Mesendoderm (in vitro differentiated cells): ENCODE measurements at places on chromosomes 3 and 15.
A peak's percentile ranks its signal among the peaks of the same experiment; 100 is the strongest.

- peak; percentile 27 for DNase-seq
Observed at GRCh38 chr15:76840830-76841460, 64.2 kb downstream of the SCAPER start.

DNA sequence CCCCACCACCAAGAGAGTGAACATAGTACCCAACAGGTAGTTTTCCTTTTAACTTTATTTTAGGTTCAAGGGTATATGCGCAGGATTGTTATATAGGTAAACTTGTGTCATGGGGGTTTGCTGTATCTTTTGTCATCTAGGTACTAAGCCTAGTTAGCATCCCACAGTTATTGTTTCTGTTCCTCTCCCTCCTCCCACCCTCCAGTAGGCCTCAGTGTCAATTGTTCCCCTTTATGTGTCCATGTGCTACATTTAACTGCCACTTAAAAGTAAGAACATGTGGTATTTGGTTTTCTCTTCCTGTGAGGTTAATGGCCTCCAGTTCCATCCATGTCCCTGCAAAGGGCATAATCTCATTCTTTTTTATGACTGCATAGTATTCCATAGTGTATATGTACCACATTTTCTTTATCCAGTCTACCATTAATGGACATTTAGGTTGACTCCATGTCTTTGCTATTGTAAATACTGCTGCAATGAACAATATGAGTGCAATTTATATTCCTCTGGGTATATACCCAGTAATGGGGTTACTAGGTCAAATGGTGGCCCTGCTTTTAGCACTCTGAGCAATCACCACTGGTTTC is 66.2 kb downstream of the ST3GAL6 start:
- no peak for DNase-seq

DNA sequence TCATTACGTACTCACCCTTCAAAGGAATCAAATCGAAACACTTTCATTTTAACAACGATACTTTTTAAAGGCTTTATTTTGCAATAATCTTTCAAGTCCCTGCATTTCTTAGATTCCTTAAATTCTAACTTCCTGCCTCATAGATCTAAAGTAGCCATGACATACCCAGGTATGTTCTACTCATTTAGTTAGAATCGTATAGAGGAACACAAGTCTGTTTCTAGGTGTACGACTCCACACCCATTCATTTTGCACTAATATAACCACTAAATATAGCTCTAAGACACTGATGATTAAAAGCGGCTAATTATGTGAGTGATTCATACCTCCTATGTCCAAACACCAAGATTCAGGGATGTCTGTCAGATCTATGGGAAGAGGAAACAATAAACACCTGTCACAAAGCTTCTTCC is 1.3 kb downstream of the ATP13A3 start:
- DNase-seq = no peak

DNA sequence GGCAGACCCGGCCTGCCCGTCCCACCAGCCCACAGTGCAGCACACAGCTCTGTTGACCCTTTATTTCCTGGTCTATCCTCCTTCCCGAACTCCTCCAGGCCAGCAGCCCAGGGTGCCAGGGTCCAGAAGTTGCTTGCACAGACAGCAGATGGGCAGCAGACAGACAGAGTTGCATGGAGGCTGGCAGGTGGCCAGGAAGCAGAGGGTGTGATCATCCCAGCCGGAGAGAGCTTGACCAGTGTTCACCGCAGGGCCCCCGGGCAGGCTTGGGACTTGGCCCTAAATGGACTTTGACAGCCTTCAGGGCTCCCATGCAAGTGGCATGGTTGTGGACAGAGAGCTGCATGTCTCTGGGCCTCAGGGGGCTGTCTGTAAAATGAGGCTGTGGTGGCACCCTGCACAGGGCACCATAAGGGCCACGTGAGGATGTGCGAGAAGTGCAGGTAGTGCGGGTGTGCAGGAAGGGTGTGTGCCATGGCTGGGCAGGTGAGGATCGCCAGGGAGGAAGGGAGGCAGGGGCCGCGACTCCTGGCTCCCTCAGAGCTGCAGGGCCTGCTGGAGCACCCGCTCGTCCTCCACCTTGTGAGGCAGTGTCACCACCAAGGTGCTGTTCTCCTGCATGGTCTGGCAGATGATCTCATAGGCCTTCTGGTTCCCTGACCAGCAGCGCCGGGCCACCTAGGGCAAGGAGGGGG is 6.3 kb upstream of the ZXDC start:
- DNase-seq = no peak

DNA sequence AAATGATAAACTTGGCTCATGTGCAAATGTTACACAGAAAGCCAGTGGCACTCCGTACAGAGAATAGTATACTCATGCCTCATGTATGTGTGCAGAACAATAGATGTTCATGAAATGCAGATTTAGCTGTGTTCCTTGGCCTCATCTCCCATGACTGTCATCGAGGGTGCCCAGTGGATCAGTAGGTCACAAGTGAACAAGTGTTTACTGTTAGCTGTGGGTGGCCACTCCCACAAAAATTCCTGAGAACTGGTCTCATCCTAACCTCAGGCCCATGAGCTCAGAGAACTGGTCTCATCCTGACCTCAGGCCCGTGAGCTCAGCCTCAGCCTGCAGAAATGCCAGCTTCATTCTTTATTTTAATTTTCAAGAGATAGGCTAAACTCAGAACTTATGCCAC is 124.1 kb downstream of the GADL1 start:
- peak; percentile 81 for DNase-seq

DNA sequence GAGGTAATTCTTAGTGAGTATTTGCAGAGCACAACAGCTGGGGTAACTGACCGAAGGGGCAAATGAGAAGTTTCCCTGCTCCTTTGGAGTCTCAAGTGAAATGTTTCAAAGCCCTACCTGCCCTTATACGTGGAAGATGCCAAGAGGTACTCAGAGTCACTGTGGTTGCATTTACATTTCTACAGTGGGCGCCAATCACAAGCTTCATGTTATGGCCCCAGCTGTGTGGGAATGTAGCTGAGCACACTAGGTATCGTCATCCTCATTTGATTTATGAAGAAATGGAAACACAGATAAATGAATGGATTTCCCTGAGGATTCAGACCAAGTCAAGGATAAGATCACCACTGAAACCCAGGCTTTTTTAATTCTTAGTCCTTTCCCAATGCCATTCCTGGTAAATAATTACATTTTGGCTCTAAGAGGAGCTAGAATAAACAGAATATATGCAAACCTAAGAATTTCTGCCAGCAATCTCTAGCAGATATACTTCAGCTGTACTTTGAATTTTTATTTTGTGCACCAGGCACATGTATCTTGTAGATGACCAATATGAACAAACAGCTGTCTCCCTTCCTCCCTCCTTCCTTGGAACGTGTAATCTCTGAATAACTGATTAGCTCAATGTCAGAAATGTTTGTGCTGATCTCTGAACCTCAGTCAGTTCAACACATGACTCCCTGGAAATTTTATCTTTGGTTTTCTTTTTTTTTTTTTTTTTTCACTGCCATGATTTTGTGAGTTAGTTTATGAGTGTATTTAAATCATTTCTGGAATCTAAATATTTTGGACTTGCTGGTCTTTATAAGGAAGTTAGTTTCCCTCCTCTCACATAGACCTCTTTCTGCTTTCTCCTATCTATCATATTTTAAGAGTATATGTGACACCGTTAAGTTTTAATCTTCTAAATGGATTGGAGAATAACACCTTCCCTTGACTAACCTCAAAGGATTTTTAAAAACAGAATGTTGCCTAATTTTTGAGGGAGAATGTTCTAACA is 69.2 kb downstream of the MAP2K5 start:
- DNase-seq = no peak

DNA sequence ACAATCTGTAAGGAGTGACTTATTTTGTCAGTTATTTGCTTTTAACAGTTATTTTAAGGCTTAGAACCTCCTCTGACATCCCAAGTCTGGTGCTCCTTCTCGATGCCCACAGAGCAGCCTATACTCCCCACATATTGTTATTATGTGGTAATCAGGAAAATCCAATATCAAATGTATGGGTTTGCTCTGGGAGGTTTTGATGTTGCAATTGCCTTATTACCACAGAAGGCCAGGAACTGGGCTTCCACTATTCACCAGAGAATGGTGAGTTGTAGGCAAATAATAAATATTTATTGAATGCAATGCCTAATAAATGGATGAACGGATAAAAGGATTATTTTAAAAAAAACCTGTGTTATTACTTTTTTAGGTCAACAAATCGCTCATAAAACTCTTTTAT is 12.2 kb downstream of the NEK10 start:
- DNase-seq = no peak

DNA sequence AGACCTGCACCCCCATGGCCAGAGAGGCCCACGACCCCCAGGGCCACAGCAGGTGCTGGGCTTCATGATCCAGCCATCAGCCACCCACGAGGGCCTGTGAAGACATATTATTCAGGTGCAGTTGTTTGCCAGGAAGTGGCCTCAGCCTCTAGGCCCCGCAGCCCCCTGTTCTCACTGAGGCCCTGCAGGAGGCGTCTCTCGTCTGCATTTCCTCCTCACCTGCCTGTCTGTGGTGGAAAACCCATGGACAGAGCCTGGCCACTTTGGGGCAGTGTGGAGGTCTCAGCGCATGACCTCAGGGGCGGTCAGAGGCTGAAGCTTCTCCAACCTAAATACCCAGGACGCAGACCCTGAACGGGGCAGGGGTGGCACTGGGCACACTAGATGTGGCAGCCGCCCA is 18.6 kb downstream of the UROC1 start:
- DNase-seq = peak; percentile 37

DNA sequence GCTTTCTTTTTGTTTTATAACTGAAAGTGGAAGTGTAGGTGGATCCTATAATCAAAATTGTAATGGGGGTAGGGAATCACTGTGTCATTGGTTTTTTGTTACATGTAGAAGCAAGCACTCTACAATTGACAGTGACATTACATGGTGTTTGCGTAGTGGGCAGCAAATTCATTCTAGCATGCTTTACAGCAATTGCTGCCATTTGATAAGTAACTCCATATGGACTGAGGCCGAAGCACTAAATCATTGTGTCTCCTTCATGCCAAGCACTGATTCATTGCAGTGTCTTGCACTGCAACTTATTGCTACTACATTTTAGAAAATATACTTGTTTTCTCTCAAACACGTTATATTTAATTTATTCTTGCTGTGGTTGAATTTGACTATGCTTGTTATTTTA is 933.9 kb downstream of the NSUN3 start:
- DNase-seq = no peak

DNA sequence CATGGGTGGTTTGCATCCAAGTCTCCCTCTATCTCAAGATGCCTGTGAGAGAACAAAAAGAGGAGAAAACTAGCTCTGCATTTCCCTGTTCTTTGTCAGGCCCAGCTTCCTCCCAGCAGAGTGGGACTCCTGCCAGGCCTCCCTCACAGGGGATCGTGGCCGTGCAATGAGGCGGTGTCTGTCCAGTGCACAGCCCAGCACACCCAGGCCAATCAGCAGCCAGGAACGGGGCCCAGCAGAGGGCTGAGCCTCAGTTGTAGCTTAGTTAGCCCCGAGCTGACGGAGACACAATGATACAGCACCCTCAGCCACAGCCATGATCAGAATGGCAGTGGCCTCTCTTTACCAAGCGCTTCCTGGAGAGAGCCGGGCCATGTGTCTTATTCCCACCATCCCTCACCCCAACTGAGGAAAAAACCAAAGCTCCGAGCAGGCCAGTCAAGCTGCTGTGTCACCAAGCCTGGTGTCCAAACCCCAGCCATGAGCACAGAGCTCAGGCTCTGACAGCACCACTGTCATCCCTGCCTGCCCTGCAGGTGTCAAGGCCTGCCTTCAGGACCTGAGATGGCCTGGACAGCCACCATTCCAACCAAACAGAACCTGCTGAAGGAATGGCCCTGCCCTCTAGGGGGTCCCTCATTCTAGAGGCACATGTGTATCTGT is 71.1 kb downstream of the DNAJB8 start:
- peak; percentile 20 for DNase-seq

- DNase-seq = no peak
Observed at GRCh38 chr3:101879102-101879501, 29.8 kb downstream of the NFKBIZ start.

DNA sequence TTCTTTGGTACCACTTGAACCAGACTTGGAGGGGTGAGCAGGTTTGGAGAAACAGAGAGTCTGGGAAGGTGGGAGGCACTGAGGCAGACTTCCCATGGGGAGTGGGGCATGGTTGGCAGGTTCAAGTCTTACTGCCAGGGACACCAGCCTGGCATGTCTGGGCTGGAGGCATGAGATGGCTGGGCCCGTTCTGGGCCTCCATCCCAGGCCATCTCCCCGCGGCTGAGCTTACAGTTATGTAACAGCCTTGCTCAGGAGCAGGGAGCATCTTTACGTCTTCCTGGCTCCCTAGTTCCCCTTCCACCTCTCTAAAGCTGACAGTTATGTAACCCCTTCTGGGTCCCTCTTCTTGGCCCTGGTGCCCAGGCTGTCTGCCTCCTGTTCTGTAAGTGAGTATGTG is 12.4 kb downstream of the VIPR1 start:
- DNase-seq = no peak

GRCh38 chr3:94132777-94133176 is 69.9 kb downstream of the NSUN3 start:
- DNase-seq = no peak

DNA sequence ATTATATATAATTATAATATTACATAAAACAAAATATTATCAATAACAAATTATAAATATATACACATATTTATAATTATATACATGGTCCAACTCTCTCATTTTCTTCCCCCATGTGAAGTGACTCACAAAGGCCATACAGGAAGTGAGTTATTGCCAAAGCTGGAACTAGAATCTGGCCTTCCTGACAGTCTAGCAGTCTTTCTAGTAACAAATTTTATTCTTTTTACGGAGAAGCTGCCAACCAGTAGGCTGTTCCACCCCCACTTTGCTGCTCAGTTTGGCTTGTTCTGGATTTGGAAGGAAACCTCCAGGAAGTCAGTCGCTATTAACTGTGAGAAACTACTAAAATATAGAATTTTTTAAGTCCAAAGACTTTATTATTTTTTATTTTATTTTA is 79.6 kb downstream of the DHX36 start:
- DNase-seq = no peak

DNA sequence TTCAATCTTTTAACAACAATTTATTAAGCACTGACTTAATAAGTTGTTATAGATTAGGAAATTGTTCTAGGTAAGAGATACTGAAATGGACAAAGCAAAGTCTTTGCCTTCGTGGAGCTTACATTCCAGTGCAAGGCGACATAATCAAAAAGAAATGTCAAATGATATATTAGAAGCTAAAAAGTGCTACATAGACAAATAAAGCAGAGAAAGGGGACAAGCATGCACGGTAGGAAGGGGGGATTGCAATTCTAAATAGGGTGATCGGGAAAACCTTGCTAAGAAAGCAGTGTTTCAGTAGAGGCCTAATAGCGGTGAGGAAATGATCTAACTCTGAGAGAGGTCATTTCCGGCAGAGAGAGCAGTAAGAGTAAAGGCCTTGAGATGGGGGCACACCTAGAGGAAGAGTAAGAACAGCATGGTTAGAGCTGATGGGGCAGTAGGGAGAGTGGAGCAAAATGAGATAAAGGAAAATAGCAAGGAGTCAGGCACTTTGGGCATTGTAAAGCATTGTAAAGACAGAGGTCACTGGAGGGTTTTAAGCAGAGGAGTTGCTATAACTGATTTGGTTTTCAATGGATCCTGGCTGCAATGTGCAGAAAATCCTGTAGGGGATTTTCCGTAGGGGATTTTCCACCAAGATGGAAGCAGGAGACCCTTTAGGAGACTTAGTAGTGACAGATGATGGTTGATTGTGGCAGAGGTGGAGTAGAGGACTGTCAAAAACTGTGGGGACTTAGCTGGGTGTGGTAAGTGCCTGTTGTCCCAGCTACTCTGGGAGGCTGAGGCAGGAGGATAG is 71.7 kb upstream of the CFAP20DC start:
- DNase-seq = peak; percentile 10
